ENCODE measurements at places on chromosomes 12 and 14. TPM values are rescaled to one million over a fixed set of nuclear protein-coding genes. Genes with fewer than 3 reads are reported as not detected.

- no peak for ATAC-seq
These were observed at the start of gene HOTAIR for GRCh38 chr12:53974084-53975063. Gene HOTAIR, minus strand, starts transcription at chr12:53974954.

DNA sequence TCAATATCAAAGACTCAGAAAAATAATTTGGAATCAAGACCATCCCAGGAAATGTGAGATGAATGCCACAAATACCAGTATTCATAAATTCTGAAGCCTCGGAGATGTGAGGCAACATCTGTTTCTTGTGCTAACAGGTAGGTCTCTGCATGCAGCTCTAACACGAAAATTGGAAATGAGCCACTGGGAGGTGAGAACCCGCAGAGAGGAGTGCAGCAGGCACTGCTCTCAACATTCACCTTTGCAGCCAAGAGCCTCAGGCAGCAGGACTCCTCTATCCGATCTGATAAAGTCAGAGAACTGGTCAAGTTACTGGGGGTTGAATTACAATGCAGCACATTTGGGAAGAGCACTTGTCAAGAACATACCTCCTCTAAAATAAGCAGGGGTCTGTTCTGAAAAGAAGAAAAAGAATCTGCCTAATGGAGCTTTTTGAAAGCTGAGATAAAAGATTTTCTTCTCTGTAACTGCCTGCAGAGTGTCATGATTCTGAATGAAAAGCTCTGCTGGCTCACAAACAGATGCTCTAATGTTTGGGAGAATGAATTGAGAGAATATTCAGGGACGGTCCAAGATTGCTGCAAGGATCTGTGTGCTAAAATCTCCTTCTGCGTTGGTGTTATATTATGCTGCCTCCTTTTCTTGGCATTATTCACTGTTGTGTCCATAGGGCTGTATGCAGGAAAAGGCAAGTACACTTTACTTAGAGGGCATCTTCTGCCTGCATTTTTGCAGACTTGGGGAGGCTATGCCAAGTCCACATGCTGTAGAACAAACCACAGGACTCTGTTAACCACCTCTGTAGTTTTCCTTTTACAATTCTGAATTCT is 209.6 kb upstream of the KRR1 start:
- no peak for ATAC-seq

DNA sequence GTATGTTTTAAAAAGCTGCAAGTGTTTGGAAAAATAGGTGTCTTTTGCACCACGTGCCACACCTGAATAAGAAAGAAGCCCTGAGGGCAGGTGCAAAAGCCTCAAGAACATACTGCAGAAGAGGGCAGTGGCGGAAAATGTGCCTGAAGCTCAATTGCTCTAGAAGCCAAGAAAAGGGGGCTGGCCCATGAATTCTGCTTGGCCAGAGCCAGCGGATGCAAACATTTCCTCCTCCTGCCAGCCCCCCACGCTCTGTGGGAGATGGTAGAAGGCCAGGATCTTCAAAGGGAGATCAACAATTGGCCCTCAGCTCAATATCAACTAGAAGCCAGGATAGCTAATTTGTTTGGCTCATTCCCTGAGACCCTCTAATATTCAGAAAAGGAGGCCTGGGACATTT is 80.3 kb upstream of the TMEM132D start:
- no peak for ATAC-seq

Gene AQP2
- not detected for total RNA-seq

All from activated T-helper 17 cell treated with anti-CD3 and anti-CD28 coated beads, Interleukin-2, amount 50 U/mL, for 72 hours (primary cell).